ENCODE measurements at places on chromosomes 5 and 9.

DNA sequence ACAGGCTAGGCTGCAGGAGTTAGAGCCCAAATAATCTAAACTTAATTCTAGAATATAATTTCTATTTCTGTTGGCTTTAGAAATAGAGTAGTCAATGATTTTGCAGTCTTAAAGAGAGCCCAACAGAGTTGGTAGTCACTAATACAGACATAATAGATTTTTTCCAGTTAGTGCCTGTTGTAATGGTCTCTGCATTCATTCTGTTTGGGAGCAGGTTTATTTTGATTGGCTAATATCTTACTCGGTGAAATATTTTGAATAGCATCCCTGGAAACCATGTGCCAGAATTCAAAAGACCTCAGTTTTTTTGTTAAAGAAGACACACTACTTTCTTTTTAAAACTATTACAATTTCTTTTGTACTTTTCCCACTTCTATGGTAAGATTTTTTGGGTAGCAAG, 107.2 kb downstream of the RASGRF2 start:
- DNase-seq, result no peak

DNA sequence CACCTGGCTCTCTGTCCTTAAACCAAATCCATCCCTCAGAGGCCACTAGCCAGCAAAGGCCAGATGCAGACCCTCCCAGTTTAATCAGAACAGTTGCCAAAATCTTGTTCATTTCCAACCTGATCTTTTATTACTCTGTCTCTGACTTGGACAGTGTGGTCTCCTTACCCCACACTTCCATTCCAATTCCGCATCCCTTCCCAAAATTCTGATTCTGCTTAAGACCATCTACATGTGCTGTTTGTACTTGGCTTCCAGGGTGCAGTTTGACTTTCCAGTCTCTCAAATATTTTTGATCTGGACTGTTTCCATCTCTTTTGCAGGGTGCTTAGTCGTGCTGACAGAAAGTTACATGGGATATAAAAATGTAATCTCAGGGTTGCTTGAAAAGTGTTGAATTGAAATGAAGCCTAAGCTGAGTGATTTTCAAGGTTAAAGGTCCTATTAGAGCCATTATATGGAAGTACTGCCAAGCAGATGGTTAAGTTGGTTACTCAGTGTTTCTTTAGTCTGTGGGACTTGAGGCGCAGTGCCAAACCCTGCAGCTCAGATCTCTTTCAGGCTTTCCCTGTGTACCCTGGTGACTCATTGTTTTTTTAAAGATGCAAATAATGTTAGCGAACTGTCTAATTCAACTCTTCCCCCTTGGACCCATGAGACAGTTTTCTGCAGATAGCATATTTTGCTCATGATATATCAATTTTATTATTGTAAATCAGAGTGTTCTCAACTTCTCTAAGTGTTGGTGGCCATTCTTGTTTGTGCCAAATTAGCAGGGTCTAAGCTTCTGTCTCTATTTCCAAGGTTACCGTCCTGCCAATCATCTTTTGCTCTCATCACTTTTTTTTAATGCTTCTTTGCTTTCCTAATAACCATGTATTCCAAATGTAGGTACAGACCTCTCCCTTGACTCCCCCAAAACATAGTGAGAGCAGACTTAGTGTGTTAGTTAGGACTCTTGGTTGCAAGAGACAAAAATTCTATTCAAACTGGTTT, 18.2 kb upstream of the DCP2 start:
- DNase-seq, result no peak

GRCh38 chr5:32018476-32019436, 155.4 kb downstream of the GOLPH3 start:
- no peak for DNase-seq

DNA sequence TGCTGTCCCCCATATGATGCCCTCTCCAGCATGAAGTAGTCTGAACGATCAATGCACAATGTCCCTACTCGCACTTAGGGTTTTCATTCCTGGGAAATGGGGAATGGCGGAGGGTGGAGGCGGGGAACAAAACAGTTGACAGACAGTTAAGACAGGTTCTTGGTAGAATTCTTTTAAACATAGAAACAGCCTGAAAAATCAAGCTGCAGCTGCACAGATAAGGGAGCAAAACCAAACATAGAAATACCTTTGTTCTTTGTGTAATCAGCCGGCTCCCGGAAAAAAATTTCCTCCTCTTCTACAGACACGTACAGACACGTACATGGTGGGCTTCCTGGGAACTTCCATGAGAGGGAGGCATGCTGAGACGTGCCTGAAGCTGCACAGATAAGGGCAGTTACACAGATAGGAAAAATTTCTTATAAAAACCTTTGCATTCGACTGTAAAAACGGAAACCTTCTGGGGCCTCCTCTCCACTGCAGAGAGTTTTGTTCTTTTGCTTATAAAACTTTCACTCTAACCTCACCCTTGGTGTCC, 662.4 kb upstream of the PTPRD start:
- DNase-seq, result no peak

- no peak for DNase-seq
Measured at GRCh38 chr5:76245590-76245989, 157.5 kb upstream of the IQGAP2 start.

GRCh38 chr5:137743031-137743640, 7.2 kb upstream of the KLHL3 start:
- no peak for DNase-seq

DNA sequence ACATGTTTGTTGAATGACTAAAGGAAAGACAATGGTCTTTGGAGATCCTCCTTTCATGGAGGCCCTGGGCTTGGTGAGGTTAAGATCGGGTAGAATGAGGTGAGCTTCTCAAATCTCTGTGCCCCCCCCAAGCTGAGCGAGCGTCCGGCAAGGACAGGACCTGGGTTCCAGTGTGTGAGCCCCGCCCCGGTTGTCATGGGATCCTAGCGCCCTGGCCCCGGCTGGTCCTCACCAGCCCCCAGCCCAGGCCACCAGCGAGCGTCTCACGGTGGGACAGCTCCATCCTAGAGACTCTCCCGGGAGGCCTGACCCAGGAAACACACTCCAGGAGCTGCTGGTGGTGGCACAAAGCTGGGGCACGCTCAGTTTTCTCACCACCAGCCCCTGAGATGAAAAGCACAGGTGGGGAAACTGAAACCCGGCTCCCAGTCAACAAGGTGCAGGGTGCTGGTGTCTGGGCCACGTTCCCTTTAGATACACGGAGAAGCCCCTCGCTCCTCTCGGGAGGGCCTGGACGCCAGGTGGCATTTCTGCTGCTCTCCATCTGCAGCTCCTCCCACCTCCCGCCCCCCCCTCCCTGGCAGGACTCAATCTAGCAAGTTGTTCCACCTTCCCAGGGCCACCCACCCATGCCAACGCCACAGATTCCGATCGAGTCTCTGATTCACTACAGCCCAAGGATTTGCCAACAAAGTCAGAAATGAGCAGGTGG, 131.3 kb upstream of the PPP1R26 start:
- DNase-seq, result no peak

- DNase-seq, result no peak
Measured at GRCh38 chr9:36151316-36152210, 15.0 kb downstream of the GLIPR2 start.

DNA sequence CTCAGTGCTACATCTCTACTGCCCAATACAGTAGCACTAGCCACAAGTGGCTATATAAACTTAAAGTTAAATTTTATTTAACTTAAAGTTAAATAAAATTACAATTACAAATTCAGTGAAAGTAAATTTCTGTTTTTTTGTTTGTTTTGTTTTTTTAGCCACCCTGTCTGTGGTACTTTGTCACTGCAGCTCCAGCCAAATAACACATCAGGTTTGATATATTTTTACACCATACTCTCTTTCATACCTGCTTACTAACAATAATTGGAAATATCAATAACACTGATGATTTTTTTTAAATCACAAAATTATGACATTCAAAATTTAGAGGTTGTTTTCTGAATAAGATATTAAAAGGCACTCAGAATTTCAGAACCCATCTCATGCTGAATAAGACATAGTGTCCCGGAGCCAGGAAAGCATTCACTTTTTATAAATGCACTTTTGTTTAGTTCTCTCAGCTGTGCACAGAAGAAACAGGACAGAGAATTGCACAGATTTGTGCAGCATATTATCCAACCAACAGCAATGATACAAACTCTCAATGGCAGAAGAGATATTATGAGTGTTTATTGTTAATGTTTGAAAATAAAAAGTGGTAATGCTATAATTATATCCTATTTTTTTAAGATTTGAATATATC, 92.6 kb downstream of the EDIL3 start:
- DNase-seq, result no peak

DNA sequence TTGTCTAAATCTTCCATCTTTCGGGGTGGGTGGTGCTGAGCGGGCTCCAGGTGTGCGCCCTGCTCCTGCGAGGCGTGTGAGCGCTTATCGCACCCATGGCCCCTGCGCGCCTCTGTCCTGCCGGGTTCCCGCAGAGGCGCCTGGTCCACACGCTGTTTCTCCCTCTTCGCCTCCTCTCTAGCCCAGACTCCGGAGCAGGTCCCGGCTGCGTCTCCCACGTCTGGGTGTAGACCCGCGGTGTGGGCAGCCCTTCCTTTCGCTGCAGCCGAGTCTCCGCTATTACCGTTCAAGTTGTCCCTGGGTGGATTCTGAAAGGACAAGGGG, 40.5 kb upstream of the PLEKHG4B start:
- no peak for DNase-seq

- no peak for DNase-seq
Measured at GRCh38 chr5:175873088-175873454, 1.7 kb downstream of the CPLX2 start.

GRCh38 chr5:75601567-75601966, 9.7 kb upstream of the ANKDD1B start:
- no peak for DNase-seq

All from NCI-H187 treated with DMSO at 0.1 percent for 48 hours (cell line).